K562 (cell line): ENCODE measurements at places on chromosomes 7 and 10.

DNA sequence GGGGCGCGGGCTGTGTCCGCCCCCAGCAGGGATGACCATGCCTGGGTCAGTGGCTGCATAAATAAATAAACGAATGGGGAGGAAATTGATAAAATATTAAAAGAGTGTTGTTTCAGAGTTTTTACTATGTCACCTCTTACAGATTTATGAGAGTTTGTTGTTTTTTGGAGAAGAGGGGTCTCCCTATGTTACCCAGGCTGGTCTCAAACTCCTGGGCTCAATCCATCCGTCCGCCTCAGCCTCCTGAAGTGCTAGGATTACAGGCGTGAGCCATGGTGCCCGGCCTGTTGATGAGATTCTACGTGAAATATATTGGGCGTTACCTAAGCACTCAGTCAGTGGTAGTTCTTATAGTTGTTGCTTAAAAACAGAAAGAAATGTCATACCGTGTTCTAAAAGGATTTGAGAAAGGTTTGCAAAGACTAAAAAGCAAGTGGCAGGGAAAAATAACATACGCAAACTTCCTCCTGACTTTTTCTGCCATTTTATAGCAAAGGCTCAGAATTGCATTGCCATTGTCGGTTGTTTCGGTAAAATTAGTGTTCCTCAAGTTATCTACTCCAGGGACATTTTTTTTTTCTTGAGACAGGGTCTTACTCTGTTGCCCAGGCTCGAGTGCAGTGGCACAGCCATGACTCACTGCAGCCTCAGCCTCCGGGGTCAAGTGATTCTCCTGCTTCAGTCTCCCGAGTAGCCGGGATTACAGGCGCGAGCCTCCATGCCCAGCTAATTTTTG is 39.5 kb upstream of the FOXK1 start:
- peak overlapping the region; percentile 98 for H3K27ac ChIP-seq
- peaks cover 9% of the 10 kb centered on the region; the same call in 2 of the 3 replicates for H3K4me1 ChIP-seq
- no peaks in the 10 kb centered on the region for H3K27me3 ChIP-seq
- H3K4me3 ChIP-seq: peak overlapping the region; percentile 69

DNA sequence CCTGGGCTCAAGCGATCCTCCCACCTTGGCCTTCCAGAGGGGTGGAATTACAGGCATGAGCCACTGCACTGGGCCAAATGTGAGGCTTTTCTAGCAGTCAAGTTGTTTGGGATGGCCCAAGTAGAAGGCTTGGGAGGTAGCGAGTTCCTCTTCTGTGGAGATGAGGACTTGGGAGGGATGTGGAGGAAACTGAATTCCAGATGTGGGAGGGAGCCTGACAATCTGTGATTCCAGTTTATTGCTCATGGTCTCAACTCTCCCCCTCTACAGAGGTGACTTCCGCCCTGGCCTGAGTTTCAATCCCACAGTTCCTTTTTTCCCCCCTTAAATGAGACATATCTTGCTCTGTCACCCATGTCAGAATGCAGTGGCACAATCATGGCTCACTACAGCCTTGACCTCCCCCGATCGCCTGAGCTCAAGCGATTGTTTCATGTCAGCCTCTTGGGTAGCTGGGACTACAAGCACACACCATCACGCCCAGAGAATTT is 3.4 kb downstream of the STYXL1 start:
- DNase-seq: no peak
- peaks cover 26% of the 10 kb centered on the region for H3K36me3 ChIP-seq
- H3K27me3 ChIP-seq: no peaks in the 10 kb centered on the region
- H3K27ac ChIP-seq: no peak overlapping the region
- peaks cover 25% of the 10 kb centered on the region for H3K4me1 ChIP-seq

DNA sequence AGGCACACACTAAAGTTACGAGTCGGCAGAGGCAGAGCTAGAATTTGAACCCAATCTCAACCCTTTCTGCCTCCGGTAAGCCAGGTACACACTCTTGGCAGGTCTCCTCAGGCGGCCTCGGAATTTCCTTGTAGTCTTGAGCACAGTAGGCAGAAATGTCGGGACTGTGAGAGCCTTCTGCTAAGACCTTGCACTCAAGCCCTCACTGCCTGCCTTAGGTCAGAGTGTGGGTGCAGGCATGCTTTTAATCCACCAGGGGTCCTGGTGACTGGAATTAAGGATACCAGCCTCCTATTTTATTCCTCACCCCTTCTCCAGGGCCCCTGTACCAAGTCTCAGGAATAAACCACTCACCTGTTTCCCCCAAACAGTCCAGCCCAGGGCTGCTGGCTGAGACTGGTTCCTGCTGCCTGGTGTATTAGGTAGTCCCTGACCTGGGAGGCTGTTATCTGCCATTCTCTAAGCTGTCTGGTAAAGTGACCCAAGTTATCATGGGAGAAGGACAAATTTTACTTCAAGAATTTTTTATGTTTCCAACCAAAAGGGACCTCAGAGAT is 855 bp downstream of the ATP6V1F start:
- peak overlapping the region; percentile 87 for H3K27ac ChIP-seq
- DNase-seq: peak; percentile 86
- peak overlapping the region; percentile 71 for H3K4me3 ChIP-seq
- no peaks in the 10 kb centered on the region for H3K27me3 ChIP-seq
- H3K36me3 ChIP-seq: peaks cover 54% of the 10 kb centered on the region

- DNase-seq: no peak
- no peaks in the 10 kb centered on the region for H3K27me3 ChIP-seq
- H3K36me3 ChIP-seq: peaks cover 40% of the 10 kb centered on the region
- H3K4me1 ChIP-seq: peaks cover 14% of the 10 kb centered on the region
- no peak overlapping the region for H3K4me3 ChIP-seq
- no peak overlapping the region for H3K27ac ChIP-seq
Observed at GRCh38 chr10:110569736-110570135, 2.2 kb downstream of the SMC3 start.

GRCh38 chr7:107874605-107875446 is 16.2 kb upstream of the DLD start:
- H3K4me3 ChIP-seq: no peak overlapping the region
- DNase-seq: peak; percentile 79
- H3K36me3 ChIP-seq: no peaks in the 10 kb centered on the region
- no peaks in the 10 kb centered on the region for H3K4me1 ChIP-seq
- H3K27me3 ChIP-seq: no peaks in the 10 kb centered on the region
- no peak overlapping the region for H3K27ac ChIP-seq

GRCh38 chr10:118471863-118472262 is 123.6 kb downstream of the PRLHR start:
- H3K27me3 ChIP-seq: peaks cover 11% of the 10 kb centered on the region
- no peaks in the 10 kb centered on the region; the same call in 2 of the 3 replicates for H3K4me1 ChIP-seq
- DNase-seq: no peak
- H3K36me3 ChIP-seq: no peaks in the 10 kb centered on the region
- H3K4me3 ChIP-seq: no peak overlapping the region
- no peak overlapping the region for H3K27ac ChIP-seq
